ENCODE measurements at places on chromosomes 5 and 9. TPM values are rescaled to one million over a fixed set of nuclear protein-coding genes. Genes with fewer than 3 reads are reported as not detected.

The WDR55 gene
- 28.2 TPM for total RNA-seq

The TCF7 gene
- total RNA-seq, result under 0.01 TPM

The CWC27 gene
- total RNA-seq, result 7.4 TPM

The PCDHA9 gene
- under 0.01 TPM for total RNA-seq

The GLE1 gene
- 8.5 TPM for total RNA-seq

The ASTN2 gene
- 0.99 TPM for total RNA-seq

The OR1J2 gene
- total RNA-seq, result not detected

The ADAMTS13 gene
- 0.44 TPM for total RNA-seq

The OBP2B gene
- not detected for total RNA-seq

The GRXCR2 gene
- not detected for total RNA-seq

The PCDHB8 gene
- total RNA-seq, result 0.44 TPM

The LEAP2 gene
- under 0.01 TPM for total RNA-seq

The CDC14B gene
- total RNA-seq, result 7.5 TPM

The SHISAL2B gene
- total RNA-seq, result not detected

The REEP2 gene
- 1.1 TPM for total RNA-seq

The TMEM232 gene
- 0.44 TPM for total RNA-seq

The PPP3R2 gene
- total RNA-seq, result not detected

The GLDC gene
- 1.8 TPM for total RNA-seq

The ANKRD33B gene
- total RNA-seq, result 1.4 TPM

The EGFL7 gene
- 330 TPM for total RNA-seq

The SLC4A9 gene
- not detected for total RNA-seq

The PRDM9 gene
- total RNA-seq, result not detected

The MARVELD2 gene
- total RNA-seq, result 2.0 TPM

The SAXO1 gene
- not detected for total RNA-seq

The P4HA2 gene
- total RNA-seq, result 35.1 TPM

The KIF4B gene
- total RNA-seq, result 0.40 TPM

The TMEM8B gene
- 0.22 TPM for total RNA-seq

The TDRD7 gene
- total RNA-seq, result 10.9 TPM

The DBH gene
- total RNA-seq, result not detected

The PPIP5K2 gene
- total RNA-seq, result 23.3 TPM

The RASGRF2 gene
- total RNA-seq, result 20.6 TPM

The ZNF879 gene
- total RNA-seq, result 5.2 TPM

The NXNL2 gene
- 0.79 TPM for total RNA-seq

The FAM163B gene
- total RNA-seq, result not detected

The STKLD1 gene
- total RNA-seq, result 0.44 TPM

The ADAMTS19 gene
- not detected for total RNA-seq

The NSUN2 gene
- total RNA-seq, result 35.5 TPM

The ZDHHC11 gene
- 0.22 TPM for total RNA-seq

The RLN2 gene
- 0.65 TPM for total RNA-seq

The KCNIP1 gene
- total RNA-seq, result 24.4 TPM

The ITGA2 gene
- total RNA-seq, result 24.8 TPM

The MED22 gene
- total RNA-seq, result 10.0 TPM

The RELL2 gene
- 6.1 TPM for total RNA-seq

The LYRM7 gene
- total RNA-seq, result 3.1 TPM

The GLRA1 gene
- total RNA-seq, result not detected

The CNTNAP3B gene
- total RNA-seq, result 58.0 TPM

The FREM1 gene
- total RNA-seq, result not detected

The FAXDC2 gene
- total RNA-seq, result 15.3 TPM

The GNA14 gene
- total RNA-seq, result 12.6 TPM

The RNF180 gene
- total RNA-seq, result 1.1 TPM

The PDZD2 gene
- total RNA-seq, result 0.20 TPM

The CRB2 gene
- total RNA-seq, result not detected

The PROP1 gene
- total RNA-seq, result not detected

The CER1 gene
- not detected for total RNA-seq

The EPB41L4B gene
- total RNA-seq, result 0.44 TPM

The PCAT7 gene
- not detected for total RNA-seq

The FBN2 gene
- total RNA-seq, result 0.60 TPM

The CXCL14 gene
- not detected for total RNA-seq

The NCS1 gene
- total RNA-seq, result 10.2 TPM

The GFPT2 gene
- 0.79 TPM for total RNA-seq

Data from lung microvascular endothelial cell (primary cell).